ENCODE measurements at places on chromosomes 13 and 19. TPM values are rescaled to one million over a fixed set of nuclear protein-coding genes. Genes with fewer than 3 reads are reported as not detected.

The SLC5A5 gene
- not detected for total RNA-seq

The GNA15 gene
- total RNA-seq: 2.3 TPM

The SOHLH2 gene
- not detected for total RNA-seq

The CELF5 gene
- 0.17 TPM for total RNA-seq

The TMIGD2 gene
- not detected for total RNA-seq

The NOP53 gene
- total RNA-seq: 380 TPM

The MYBPC2 gene
- total RNA-seq: not detected

The TUBA3C gene
- total RNA-seq: not detected

The GGN gene
- total RNA-seq: 0.07 TPM

The CACNG6 gene
- total RNA-seq: not detected

The COL4A2 gene
- 1,860 TPM for total RNA-seq

The F10 gene
- 0.75 TPM for total RNA-seq

The TSPAN16 gene
- total RNA-seq: not detected

The RNF17 gene
- total RNA-seq: 0.34 TPM

The RGCC gene
- total RNA-seq: 0.29 TPM

The CEACAM7 gene
- total RNA-seq: not detected

The PRX gene
- total RNA-seq: 2.5 TPM

The LILRB2 gene
- total RNA-seq: not detected

The CASP14 gene
- total RNA-seq: not detected

The WDR87 gene
- total RNA-seq: not detected

The CALR3 gene
- not detected for total RNA-seq

The ZNF90 gene
- total RNA-seq: 5.1 TPM

Measured in kidney epithelial cell (primary cell).